Activated T-cell treated with anti-CD3 and anti-CD28 coated beads for 1 hour (primary cell): ENCODE measurements at places on chromosomes 2 and 18.

GRCh38 chr2:144430722-144431391 is 89.1 kb downstream of the ZEB2 start:
- DNase-seq: no peak

DNA sequence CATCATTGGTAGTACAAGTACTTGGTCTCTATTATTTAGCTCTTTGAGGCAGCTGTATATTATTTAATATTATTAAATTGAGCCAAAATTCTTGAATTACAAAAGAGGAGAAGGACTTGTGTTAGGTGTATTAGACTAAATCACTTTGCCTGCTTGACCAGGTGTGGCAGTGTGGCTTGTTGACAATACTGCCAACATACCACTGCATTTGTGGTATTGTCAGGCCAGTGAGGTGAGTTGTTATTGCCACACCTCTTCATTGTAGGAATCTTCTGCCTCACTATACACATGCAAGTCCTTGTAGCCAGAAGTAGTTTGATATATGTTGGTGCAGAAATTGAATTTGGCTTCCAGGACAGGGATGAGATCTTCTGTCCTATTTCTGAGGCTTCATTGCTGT is 40.5 kb downstream of the CYP20A1 start:
- no peak for DNase-seq

- DNase-seq: no peak
Observed at GRCh38 chr2:172135446-172135845, 32.7 kb upstream of the DLX2 start.

- no peak for DNase-seq
Observed at GRCh38 chr2:201781557-201782051, 871 bp upstream of the ALS2 start.

DNA sequence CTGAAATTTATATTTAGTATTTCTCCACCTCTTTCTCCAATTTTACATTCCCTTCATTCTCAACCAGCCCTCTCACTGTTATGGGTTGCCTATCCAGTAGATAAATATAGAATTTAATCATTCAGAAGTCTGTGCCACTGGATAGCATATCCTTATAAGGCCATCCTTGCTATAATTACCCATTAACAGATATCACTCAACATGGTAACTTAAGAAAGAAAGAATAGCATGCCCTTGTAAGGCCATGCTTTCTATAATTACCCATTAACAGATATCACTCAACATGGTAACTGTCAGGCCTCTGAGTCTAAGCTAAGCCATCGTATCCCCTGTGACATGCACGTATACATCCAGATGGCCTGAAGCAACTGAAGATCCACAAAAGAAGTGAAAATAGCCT is 1137.4 kb upstream of the FAM98A start:
- no peak for DNase-seq

- no peak for DNase-seq
Observed at GRCh38 chr18:46464926-46465655, 191.9 kb downstream of the LOXHD1 start.

GRCh38 chr2:68812251-68812650 is 58.9 kb downstream of the BMP10 start:
- no peak for DNase-seq

DNA sequence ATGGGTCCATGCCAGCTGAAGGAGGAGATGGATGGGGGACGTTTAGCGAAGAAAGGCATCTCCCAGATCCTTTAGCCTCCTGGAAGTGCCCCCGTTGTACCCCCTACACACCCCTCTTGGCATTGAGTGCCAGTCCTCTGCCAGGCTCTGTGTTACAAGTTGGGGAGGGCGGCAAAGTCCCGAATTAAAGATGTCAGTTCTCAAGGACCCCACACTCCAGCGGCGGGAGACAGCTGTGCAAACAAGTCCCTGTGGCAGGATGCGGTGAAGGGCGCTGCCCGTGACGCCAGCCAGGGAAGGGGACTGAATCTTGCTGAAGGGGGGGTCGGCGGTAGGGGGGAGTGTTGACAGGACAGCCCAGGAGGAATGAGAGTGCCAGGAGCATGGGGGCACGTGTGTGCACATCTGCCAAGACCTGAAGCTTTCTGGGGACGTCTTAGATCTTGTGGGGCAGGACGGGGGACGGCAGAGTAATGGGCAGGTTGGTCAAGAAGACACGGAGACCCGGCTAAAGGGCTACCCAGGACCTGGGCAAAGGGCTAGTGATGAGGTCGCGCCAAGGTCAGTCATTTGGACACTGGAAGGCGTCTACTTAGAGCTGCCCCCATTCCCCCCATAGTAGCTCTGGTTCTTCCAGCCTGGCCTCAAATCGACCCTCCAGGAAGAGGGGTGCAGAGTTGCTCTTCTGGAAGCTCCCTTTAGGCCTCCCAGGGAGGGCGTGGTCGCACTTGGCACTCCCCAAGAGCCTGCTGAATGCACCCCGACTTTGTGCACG is 2.8 kb upstream of the CTDSP1 start:
- DNase-seq: peak; percentile 66

DNA sequence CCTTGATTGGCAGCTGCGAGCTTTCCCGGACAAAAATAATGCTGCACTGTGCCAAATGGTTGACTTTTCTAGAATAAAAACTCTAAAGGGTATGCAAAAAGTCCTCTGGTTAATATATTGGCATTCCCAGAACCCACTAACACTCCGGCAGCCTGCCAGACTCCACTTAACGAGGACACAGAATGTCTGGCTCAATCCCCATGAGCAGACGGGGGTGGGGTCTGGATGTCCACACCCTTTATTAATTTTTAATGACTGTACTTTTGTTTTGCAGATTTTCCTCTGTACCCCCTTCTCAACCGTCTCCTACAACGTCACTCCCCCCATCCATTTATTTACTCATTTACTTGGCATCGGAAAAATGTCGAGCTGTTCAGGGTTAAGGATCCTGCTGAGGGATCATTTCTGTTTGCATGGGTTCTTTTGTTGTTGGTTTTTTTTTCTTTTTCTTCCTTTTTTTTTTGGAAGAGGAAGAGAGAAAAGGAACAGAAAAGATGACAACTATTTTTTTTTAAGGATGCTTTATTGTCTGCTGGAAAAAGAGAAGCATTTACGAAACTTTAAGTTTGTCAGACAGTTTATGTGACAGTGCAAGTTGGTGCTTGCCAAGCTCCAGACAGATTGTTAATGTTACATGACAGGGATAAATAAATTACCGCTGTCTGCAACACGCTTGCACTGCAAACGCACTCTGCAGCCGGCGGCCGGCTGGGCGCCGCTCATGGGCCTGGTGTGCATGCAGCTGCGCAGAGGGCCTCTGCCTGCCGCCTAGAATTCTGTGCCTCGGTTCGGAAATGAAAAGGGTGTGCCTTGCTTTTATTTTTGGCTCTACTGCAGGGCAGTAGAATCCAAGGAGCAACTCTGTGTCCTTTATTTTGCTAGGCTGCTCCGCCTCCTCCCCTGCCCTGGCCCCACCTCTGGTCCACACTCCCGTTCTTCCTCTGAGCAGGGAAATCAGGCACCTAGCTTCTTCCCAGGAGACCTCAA is 3.6 kb downstream of the LDLRAD4 start:
- no peak for DNase-seq

- DNase-seq: no peak
Observed at GRCh38 chr18:52152036-52152435, 188.0 kb upstream of the DCC start.

DNA sequence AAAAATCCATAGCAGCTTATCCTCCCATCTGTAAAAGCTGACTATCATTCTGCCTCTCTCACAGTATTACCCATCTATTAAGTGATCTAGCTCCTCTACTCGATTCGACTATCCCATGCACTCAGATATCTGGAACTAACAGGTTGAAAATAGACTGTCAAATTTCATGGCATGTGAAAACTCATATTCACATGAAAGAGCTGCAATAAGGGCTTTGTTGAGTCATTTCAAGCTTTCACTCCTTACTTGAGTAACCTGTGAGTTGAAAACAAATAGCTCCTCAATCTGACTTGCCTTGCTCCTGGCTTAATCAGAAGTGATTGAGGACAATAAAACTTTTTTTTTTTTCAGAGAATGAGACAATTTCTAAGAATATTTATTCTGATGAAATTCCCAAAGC is 192.4 kb upstream of the ERBB4 start:
- no peak for DNase-seq

GRCh38 chr2:79972661-79973060 is 331.9 kb downstream of the LRRTM1 start:
- no peak for DNase-seq

DNA sequence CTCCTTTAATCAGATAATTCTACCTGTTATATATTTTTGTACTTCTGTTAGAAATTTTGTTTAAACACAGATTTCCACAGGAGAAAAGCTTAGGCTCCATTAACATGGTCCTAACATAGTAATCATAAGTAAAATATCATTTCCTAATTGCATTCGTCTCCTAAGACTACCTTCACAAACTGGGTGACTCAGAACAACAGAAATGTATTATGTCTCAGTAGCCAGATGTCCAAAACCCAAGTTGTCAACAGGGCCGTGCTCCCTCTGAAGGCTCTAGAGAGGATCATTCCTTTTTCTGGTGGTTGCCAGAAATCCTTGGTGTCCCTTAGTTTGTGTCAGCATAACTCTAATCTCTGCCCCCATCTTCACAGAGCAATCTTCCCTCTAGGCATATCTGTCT is 5.4 kb downstream of the FBXO15 start:
- no peak for DNase-seq

GRCh38 chr18:66769375-66769774 is 165.5 kb upstream of the CDH19 start:
- DNase-seq: no peak

DNA sequence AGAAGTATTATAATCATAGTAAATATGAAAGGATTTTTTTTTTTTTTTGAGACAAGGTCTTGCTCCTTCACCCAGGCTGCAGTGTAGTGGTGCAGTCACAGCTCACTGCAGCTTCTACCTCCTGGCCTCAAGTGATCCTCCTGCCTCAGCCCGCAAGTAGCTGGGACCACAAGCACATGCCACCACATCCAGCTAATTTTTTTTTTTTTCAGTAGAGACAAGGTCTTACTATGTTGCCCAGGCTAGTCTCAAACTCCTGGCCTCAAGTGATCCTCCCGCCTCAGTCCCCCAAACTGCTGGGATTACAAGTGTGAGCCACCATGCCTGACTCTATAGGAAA is 301.6 kb upstream of the STON1 start:
- DNase-seq: no peak

- no peak for DNase-seq
Observed at GRCh38 chr2:143528021-143528420, 398.8 kb downstream of the ARHGAP15 start.

- no peak for DNase-seq
Observed at GRCh38 chr2:172397148-172397834, 30.1 kb upstream of the ITGA6 start.

DNA sequence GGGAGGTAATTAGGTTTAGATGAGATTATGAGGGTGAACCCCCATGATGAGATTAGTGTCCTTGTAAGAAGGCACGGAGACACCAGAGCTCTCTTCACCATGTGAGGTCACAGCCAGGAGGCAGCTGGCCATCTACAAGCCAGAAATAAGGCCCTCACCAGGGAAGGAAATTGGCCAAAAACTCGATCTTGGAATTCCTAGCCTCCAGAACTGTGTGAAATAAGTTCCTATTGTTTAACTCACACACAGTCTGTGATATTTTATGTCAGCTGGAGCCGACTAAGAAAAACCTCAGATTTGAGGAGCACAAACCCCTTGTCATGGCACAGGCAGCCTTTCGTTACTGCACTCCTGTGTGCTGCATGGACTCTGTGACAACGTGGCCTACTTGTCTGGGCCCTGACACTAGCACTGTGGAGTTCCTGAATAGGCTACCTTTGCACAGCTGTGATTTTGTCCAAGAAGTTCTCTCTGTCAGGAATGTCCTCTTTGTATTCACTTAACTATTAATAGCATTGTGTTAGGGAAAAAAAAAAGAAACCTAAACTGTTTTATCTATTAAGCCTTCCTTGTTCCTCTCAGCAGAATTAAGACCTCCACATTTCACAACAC is 319.8 kb downstream of the TDRD15 start:
- no peak for DNase-seq

DNA sequence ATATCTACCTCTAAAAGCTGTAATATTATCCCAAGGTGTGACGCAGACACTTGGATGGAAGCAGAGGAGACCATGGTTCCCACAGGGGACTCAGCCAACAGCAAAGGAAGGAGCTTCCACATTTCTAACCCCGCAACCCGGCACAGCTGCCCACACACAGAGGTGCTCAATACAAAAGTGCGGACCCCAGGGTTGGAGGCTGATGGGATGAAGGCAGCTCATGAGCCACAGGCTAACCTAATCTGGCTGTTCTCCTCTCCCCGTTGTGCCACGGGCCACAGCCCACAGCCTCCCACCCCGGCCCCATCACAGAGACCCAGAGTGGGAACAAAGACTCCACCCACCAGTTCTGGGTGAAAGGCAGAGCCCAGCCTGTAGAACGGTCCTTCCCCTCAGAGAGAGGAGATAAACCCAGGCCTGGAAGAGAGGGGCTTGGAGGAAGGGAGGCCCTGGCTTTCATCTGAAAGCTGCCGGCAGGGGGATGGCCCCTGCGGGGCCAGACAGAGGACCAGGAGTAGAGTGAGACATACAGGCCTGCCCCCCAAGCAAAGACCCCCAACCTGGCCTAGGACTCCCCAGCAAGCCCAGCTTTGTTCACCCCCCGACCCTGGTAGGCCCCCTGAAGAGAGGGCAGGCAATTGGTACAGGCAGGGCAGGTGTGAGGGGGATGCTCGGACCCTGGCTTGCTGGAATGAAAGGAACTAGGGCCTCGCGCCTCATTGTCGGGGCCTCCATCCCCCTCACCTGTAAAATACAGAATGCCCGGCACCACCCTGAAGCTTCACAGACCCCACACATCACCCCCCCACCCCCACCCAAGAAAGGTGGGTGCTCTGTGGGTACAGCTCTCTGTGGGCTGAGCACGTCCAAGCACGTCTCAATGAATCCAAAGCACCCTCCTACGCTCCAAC is 6.9 kb downstream of the RAB17 start:
- DNase-seq: no peak

DNA sequence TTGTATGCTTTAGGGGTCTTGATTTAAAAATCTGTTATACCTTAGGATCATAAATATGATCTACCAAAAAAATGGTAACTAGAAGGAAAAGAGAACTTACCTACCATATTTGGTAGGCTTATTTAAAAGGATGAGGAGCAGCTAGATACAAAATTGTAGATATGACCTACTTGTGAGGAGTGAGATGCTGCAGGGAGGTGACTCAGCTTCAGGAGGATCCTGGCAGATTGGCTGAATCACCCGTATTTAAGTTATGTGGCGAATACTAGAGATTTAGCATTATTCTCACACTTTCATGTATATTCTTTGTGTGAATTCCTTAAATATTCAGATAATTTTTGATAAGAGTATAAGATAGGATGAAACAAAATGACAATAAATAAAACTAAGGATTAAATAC is 657.3 kb upstream of the LINC00305 start:
- no peak for DNase-seq

GRCh38 chr2:117273009-117273671 is 541.4 kb upstream of the DDX18 start:
- no peak for DNase-seq
